ENCODE measurements at places on chromosomes 12 and 14.

- no peak for DNase-seq
These were observed 1.9 kb downstream of the TOGARAM1 start for GRCh38 chr14:44963775-44964380.

DNA sequence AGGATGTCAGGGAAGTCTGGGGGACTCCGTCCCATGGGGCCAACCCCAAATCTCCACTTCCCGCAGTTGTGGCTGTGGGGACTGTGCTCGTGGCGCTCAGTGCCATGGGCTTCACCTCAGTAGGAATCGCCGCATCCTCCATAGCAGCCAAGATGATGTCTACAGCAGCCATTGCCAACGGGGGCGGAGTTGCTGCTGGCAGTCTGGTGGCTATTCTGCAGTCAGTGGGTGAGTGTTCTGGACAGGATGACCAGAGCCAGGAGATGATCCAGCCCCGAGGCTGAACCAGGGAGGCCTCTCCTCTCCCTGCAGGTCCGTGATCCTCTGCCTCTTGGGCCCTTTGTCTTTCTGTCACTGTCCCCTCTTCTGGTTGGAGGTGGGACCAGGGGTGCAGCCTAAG is 8.8 kb upstream of the IFI27 start:
- DNase-seq: no peak

GRCh38 chr12:20262119-20262518 is 106.2 kb upstream of the PDE3A start:
- DNase-seq: no peak

- no peak for DNase-seq
These were observed 12.6 kb downstream of the RASSF9 start for GRCh38 chr12:85823436-85824180.

DNA sequence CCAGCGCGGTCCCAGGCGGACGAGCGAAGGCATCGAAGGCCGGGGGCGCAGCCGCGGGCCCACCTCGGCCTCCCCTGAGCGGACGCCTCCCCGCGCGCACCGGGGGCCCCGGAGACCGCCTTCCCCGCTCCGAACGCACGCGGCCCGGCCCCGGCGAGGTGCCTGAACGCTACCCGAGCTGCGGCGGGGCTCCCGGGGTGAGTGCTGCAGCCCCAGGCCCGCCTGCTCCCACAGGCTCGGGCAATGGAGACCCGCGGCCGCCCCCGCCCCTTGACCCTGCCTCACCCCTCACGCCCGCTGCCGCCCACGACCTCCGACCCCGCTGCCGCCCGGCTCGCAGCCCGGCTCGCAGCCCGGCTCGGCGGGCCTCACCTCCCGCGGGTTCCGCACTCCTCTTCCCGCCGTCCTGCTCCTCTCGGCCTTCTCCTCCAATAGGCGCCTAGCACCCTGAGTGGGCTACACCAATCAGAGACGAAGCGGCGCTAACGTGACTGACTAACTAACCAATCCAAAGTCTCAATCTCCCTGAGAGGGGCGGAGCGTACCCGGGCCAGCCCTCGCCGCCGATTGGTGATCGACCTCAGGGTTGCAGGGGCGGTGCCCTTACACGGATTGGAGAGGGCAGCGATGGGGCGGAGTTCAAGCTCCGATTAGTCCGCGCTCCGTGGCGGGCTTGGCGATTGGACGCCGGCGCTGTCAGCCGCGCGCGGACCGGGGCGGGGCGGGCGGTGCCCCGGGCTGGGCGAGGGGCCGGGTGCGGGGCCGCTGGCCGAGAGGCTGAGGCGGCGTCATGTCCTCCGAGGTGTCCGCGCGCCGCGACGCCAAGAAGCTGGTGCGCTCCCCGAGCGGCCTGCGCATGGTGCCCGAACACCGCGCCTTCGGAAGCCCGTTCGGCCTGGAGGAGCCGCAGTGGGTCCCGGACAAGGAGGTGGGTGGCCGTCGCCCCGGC is at the start of the genes XRCC3 and ZFYVE21:
XRCC3 (minus strand) TSS at position 400 of the 949 bp plus-strand sequence. CDS start 4,364 bp downstream, outside the sequence.
ZFYVE21 (plus strand) TSS at position 759 of the 949 bp plus-strand sequence; CDS start at position 791, 32 bp downstream.
- DNase-seq: peak; percentile 99

- DNase-seq: no peak
These were observed 458 bp upstream of the HOXC4 start for GRCh38 chr12:54053003-54053750.

- no peak for DNase-seq
These were observed 83.6 kb upstream of the VASH1 start for GRCh38 chr14:76677534-76678145.

GRCh38 chr14:68947802-68948201 is 31.3 kb downstream of the ACTN1 start:
- no peak for DNase-seq

DNA sequence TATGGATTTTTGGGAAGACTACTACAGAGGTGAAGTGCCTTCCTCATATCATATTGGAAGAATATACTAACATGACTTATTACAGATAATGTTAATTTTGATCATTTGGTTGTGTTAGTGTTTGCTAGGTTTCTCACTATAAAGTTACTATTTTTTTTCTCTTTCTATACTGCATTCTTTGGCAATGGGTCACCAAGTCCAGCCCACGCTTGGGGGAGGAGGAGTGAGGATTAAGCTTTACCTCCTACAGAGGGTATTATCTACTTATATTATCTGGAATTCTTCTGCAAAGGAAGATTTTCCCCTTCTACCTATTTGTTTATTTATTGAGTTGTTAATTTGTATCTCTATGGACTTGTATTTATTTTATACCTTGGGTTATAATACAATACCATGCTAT is 31.5 kb downstream of the SCN8A start:
- DNase-seq: no peak

GRCh38 chr12:92363295-92364146 is 217.9 kb upstream of the BTG1 start:
- DNase-seq: peak; percentile 15

- DNase-seq: no peak
These were observed 31.2 kb downstream of the TPCN1 start for GRCh38 chr12:113252494-113252893.

- no peak for DNase-seq
These were observed 1337.4 kb downstream of the FSCB start for GRCh38 chr14:43169722-43170121.

GRCh38 chr12:119819322-119819721 is 57.8 kb downstream of the CIT start:
- no peak for DNase-seq

DNA sequence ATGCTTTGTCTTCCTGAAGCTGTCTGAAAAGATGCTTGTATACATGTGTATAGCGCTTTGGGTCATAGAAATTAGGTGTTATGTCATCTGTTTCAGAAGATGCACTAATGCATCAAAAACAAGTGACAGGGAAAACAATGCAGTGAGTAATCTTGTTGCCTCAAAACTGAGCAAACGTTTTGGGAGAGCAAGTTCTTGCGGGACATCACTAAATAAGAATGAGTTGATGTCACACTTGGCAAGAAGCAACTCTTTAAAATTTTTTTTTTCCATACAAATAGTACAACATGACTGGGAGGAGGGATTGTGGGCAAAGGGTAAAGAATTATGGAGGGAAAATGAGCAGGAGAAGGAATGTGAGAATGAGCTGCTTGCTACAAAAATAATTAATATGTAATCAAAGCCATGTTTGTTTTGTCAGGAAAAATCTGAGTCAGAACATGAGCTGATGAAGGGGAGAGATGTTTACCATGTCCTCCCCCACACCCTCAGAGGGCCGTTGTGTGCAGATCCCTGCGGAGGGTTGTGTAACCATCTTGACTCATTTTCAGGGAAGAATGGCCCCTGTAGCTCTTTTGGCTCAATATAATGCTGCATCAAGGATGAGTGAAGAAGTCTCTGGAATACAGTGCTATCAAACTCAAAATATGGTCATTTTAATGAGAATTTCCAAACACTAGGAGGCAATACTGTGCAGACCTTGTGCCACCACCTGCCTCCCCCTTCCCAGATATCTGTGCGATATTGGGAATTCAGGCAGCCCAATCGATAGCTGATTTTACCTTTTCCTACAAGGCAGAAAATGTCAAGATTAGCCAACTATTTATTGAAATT is 41.4 kb downstream of the BORCS5 start:
- DNase-seq: no peak

- no peak for DNase-seq
These were observed 59.3 kb upstream of the VASH1 start for GRCh38 chr14:76701981-76702380.

- no peak for DNase-seq
These were observed 22.9 kb downstream of the SPTLC2 start for GRCh38 chr14:77593501-77593961.

- DNase-seq: no peak
These were observed 209.3 kb downstream of the DAD1 start for GRCh38 chr14:22379727-22380126.

GRCh38 chr14:63852271-63852816 is 460 bp upstream of the SYNE2 start:
- DNase-seq: no peak

DNA sequence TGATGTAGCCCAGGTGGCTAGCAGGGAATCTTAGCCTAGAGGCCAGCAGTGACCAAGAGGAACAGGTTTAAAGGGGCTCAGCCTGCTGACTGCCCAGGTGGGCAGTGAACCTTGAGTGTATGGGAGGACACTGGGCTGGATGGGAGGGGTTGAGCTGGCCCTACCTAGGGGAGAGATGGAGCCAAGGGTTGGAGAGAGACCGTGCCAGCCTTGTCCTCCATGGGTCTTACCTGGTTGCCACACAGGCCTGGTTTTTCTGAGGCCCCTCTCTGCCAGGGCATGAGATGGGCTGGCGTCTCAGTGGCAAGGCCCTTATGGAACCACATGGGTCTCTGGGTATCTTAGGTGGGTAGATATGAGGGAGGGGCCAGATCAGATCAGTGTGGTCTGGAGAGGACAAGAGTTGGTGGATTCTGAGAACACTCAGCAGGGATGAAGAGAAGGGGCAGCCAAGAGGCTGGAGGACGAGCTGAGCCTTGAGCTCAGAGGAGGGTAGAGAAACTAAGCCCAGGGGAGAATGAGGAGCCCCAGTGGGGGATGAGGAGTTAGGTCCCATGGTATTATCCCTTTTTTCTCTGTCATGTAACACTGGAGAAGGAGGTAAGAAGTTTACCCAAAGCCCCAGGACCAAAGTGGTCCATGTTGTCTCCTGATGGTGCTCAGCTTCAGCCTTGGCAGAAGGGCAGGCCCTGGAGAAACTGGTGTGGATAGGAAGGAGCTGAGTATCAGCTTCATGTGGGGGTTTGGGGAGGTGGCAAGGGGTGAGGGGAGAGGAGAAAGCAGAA is 3.7 kb downstream of the GZMB start:
- DNase-seq: no peak

- no peak for DNase-seq
These were observed 4.5 kb upstream of the DCAF11 start for GRCh38 chr14:24110060-24110459.

- peak; percentile 78 for DNase-seq
These were observed at the start of gene NT5DC3 for GRCh38 chr12:103840876-103841689. NT5DC3 (minus strand) TSS chr12:103841234; CDS start chr12:103841156, 78 bp downstream.

DNA sequence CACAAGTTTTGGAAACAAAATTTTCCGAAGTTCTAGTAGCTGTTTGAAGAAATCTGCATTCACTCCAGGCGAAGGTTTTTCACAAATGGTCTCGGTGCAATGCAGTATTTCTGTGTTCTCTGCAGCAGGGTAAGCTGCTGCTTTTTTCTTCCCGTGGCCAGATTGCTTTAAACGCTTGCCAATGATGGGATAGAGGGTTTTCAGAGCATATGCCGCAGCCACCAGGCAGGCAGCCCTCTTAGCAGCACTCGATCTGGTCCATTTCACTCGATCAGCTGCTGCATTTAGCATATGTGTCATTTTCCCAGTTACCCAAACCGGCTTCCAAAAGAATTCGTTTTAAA is 315 bp downstream of the ABCD2 start:
- DNase-seq: no peak

DNA sequence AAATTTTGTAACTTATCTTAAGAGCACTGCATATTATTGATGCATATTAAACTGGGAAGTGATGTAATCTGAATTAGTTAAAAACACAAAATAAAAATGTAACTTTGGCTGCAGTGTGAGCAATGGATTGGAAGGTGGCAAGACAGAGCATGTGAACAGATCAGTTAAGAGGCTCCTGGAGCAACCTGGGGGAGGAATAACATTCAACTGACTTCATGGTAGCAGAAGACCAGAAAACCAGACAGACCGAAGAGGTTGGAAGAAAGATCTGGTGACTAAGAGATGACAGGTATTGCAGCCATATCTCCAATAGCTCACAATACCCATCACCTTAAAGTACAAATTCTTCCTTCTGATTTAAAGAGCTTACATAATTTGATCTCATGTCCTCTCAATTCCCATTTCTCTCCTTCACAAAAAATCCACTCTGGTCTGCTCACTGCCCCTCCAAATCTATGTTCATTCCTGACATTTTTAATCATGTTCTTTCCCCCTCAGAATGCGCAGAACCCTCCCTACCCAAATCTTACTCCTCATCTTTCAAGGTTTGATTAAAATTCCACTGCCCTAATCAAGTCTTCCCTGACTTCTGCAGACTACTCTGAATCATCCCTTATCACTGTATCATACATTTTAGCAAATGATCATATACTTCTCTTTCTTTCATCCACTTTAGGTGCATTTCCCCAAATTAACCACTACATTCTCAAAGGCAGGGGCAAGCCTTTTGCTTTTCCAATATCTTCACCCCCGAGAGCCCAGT is 51.5 kb downstream of the DUSP16 start:
- no peak for DNase-seq

GRCh38 chr14:68978172-68978911 is 760 bp downstream of the ACTN1 start:
- DNase-seq: peak; percentile 51

GRCh38 chr14:62692490-62693106 is 352.7 kb downstream of the KCNH5 start:
- DNase-seq: no peak

Data from stimulated activated CD4-positive, alpha-beta T cell treated with anti-CD3 and anti-CD28 coated beads, Interleukin-4, amount 100 ng/mL, for 1 hour (primary cell).